ENCODE measurements at places on chromosomes 5 and 9.

- DNase-seq = peak; percentile 42
Observed at GRCh38 chr9:108911820-108912219, 22.1 kb downstream of the ELP1 start.

DNA sequence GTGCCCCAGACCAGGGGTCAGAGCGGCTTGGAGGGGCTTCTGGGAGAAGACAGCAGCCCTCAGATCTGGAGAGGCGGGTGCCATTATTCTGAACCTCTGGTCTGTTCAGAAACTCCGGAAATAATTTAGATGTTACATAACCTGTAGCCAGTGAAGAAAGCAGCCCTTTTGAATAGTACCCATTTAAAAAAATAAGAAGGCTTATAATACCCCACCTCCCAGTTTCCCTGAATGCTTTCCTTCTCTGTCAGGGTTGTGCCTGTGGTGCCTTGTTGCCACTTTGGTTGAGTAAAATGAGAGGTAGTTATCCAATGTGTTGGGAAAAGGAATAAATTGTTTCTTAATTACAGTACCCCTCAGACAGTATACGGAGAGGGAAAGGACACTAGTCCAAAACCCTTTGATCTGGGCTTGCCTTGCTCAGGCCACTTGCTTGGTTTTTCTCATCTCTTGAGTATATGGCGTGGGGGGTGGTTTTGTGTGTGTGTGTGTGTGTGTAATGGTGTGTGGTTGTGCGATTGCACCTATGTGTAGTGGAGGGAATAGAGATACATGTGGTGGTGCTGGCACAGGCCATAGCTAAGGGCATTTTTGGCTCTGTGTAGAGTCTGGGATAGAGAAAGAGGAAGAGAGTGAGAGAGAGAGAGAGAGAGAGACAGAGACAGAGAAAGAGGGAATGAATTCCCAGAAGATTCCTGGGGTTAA lies 59.1 kb upstream of the TLR4 start:
- DNase-seq = no peak

- no peak for DNase-seq
Observed at GRCh38 chr9:110429453-110429852, 91.8 kb upstream of the TXNDC8 start.

GRCh38 chr9:109914280-109915027 lies 134.5 kb downstream of the PALM2AKAP2 start:
- DNase-seq = no peak

DNA sequence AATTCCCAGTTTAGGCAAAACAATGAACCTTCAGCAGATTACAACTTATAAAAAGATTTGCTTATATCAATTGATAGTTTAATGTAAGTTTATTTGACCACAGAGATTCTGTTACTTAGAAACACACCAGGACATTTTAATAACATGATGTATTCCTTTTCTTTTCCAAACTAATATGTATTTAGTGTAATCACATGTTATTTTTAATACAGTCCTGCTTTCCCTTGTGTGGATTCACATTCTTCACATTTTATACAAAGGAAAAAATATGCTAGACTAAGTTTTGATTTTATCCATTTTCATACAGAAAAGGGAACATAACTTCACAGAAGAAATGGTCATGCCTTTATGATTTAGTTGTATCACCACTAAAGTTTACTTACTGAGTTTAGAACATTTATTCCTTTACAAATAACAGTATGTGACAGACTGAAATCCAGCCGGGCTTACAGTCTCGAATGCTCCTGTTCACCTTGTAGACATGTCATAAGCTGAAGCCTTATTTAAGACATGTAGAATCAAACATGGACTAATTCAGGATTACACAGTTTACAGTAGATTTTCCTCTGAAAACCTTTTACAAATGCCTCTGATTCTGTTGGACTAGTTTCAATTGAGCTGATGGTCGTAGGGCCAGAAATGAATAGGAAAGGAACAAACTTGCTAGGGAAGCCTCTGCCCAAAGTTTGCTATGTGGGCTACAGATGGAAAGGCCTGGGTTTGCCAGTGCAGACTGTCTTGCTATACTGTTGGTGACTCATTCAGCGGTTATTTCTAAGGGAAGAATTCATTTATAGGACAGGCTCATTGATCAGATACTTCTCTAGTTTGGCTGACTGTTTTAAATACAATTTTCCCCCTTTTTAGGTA lies 6.6 kb upstream of the ASPN start:
- DNase-seq = no peak
